ENCODE measurements at places on chromosomes 12 and 14.

DNA sequence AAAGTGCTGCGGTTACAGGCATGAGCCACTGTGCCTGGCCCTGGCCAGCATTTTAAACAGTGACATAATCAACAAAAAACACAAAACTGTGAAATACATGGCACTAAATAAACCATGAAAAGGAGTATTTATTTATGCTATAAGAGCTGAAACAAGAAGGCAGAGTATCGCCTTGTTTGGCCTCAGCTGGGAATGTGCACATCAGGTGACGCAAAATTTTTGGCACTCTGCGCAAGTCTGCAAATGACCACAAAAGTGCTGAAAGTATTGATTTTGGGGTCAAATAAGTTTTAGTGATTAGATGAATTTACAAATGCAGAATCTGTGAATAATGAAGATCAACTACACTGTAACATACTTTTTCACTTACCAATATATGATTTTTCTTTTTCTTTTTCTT is 36.6 kb upstream of the NFKBIA start:
- DNase-seq = no peak

DNA sequence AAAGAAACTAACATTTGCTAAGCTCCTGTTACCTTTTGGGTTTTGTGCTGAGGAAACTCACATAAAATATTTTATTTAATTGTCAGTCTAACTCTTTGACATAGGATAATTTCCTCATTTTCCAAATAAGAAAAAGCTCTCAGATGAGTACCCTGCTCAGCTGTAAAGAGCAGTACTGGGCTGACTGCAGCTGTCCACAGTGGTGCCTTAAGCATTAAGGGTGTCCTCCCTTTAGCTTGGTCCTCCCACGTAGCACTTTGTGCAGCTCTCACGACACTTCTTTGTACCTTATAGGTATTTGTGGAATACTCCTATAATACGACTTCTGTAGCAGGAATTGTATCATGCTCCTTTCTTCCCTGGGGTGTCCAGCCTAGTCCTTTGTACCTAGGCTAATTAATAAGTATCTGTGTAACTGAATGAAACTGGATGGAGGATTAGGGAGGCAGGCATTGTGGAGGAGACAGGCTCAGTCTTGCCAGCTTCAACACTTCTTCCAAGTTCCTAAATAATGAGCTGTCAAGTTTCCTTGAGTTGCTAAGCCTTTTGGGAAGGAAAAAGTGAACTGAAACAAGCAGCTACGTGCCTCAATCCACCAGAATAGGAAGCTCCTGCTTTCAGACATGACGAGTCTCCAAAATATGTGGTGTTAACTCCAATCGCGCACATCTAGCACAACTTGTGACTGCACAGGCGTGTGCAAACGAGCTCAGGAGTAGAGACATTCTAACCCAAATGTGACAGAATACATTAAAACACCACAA is 123.0 kb downstream of the SLC38A4 start:
- no peak for DNase-seq

DNA sequence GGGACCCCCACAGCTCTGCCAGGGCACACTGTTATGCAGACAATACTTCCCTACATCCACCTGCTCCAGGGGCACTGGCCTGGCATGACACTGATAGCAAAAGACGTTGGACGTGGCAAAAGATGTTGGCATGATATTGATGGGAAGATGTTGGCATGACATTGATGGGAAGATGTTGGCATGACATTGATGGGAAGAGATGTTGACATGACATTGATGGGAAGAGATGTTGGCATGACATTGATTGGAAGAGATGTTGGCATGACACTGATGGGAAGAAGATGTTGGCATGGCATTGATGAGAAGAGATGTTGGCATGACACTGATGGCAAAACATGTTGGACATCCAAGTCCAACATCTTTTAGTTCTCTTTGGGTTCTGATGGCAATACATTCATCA is 11.4 kb upstream of the DEGS2 start:
- no peak for DNase-seq

- DNase-seq = peak; percentile 34
These were observed 171.0 kb downstream of the ADGRD1 start for GRCh38 chr12:131124487-131125280.

Data from osteocyte (in vitro differentiated cells).